ENCODE measurements at places on chromosomes 1 and 21.

DNA sequence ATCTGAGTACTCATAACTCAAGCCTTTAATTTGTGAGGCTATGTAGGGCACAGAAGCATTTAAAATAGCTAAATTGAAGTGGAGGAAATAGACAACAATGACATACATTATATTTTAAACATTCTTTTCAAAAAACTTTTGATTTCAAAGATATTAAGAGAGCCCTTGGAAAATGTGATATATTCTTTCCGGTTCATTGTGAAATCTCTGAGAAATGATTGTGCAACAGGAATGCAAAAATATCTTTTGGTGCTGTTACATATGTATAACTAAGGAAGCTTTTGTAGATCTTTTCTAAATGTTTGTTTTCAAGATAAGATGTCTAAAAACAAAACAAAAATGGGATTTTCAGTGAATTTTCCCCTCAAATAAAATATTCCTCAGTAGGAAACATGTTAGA, 185.2 kb downstream of the LEPR start:
- no peak for DNase-seq

DNA sequence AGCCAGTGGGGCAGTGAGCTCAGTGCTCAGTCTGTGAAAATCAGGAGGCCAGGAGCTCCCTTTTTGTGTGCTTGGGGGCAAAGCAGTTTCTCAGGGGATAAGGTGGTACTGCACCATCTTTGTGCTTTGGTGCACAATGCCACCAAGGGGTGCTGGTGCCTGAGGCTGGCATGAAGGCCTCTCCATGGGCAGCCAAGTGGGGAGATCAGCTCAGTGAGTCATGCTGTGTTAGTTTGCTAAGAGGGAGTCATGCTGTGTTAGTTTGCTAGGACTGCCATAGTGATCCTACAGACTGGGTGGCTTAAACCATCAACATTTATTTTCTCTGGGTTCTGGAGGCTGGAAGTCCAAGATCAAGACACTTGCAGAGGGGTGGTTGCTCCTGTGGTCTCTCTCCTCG, 428.1 kb downstream of the PRDM2 start:
- no peak for DNase-seq

- DNase-seq: no peak
Observed at GRCh38 chr1:115545096-115545720, 96.6 kb upstream of the VANGL1 start.

DNA sequence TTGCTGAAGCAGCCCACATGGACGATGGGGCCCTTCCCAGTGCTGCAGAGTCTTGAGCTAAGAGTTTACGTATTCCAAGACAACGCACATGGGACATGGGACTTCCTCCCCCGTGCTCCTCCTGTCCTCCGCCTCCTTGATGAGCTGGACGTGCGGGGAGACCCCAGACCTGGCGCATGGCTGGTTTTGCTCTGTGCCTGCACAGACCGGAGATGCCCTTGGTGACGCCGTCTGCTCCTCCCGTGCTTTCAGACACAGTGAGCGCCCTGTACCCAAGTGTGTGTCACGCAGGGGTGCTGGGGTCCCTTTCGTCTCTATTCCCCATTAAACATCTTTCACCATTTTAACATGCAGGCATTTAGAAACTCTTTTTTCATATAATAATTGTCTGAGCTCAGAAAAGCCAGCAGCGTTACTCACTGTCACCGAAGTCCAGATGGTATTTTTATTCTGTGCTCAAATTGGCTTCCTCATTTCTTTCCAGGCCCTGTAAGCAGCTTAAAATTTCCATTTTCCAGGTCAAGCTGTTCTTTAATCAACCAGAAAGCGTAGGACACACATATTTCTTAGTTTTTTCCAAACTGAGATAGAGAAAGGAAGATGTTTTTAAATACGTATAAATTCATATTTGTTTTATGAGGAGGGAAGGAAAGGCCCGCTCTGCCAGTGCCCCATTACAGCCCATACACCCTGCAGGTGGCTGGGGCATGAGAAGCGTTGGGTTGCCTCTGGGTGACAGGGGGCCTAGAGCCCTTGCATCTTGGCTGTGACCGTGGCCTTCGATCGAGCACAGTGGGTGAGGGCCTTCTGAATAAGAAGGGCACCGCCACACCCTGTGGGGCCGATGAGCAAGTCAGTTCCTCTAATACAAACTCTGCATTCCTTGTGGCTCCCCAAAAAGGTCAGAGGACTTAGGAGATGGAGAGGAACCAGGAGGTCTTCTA, 17.9 kb upstream of the ZBTB21 start:
- peak; percentile 58 for DNase-seq

- no peak for DNase-seq
Observed at GRCh38 chr1:85894651-85895050, 186.4 kb upstream of the ZNHIT6 start.

DNA sequence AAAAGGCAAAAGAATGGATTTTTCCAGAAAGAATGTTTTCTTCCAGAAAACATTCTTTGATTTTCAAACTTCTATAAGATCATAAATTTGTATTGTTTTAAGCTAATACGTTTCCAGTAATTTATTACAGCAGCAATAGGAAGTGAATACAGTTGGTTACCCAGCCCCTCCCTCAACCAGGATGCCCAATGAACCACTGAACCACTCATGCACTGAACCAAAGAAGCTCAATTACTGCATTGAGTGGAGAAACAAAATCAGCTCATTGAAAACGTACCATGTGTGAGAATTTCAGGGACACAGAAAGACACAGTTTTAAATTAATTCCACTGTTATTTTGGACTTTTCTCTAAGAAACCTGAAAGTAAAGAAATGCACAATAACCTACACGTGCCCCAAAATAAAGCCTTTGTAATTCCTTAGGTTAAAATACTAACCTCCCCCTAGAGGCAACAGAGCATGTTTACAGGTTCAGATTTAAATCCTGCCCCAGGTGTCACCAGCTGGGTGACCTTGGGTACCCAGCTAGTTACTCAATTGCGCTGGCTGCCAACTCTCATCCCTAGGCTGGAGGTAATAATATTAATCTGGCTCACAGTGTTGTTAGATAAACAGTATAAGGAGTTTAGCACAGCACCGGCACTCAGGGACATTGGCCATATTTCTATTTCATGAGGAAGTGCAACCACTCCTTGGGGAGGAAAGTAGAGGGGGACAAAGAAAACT, 111.7 kb downstream of the NMNAT2 start:
- DNase-seq: no peak

- no peak for DNase-seq
Observed at GRCh38 chr21:39812983-39813382, 54.3 kb upstream of the PCP4 start.

- no peak for DNase-seq
Observed at GRCh38 chr1:74584185-74584584, 71.8 kb upstream of the LRRC53 start.

DNA sequence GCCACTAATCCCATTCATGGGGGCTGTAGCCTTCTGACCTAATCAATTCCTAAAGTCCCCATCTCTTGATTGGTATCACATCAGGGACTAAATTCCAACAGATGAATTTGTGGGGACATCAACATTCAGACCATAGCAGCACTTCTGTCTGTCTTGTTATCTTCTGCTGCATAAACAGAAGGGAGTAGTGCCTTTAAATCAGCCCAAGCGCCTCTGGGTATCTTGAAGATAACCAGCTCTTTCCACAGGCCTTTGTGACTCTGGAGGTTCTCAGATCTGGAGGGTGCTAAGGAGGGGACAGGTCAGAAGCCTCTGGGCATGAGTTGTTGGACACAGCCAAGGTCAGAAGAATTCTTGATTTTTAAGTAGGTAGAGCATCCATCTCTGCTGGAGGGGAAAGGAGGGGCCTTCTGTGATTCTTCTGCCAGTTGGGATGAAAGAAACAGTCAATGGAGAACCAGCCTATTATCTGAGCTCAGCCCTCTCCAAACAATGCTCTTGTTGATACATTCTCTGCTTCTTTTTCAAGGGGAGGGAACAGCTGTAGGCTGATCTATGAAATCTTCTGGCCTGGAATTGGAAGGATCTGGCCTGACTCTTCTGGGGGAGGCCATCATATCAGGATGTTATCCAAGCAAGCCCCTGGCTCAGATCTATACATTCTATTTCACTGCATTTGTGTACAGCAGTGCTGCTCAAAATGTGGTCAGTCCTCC, 31.3 kb upstream of the LRIG2 start:
- no peak for DNase-seq

- DNase-seq: no peak
Observed at GRCh38 chr1:238953448-238954010, 432.8 kb upstream of the CHRM3 start.

GRCh38 chr21:16058896-16059295, 329.1 kb downstream of the USP25 start:
- DNase-seq: no peak

All from NCI-H524 (cell line).